ENCODE measurements at places on chromosomes 3 and 15.

- DNase-seq, result no peak
Observed at GRCh38 chr3:130627143-130627855, 110.3 kb downstream of the COL6A6 start.

DNA sequence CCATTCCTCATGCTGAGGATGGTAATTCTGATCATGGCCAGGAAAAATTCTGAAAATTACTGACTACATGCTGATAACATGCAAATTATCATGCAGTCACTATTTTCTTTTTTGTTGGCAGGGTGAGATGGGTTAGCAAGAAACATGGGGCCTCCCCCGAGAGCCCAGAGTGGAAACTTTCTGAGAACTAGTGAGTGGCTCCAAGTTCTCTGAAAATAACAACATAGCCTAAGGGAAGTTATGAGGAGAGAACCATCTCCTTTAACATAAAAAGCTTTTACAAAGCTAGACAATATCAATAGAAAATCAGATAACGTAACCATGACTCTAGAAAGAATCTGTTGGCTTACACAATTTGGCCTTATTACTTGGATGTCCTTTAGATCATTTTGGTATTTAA, 254.2 kb downstream of the PLOD2 start:
- no peak for DNase-seq

DNA sequence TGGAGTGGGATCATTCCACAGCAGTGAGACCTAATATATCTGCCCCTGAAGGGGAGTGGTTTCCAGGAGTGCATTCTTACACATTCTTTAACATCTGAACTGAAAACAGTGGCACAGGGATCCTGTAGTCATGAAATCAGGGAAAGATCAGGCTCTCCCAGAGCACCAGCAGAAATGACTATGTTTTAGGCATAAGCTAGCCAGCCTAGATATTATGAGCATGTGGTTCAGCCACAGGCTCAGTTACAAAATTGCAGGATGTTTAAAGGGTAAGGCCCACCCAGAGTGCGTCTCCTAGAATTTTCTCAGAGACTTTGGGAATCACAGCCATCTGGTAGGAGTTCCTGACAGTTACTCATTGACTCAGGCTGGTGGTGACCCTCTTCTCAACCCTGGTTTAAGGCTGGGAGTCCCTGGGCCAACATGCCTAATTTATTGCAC, 20.9 kb downstream of the FSTL1 start:
- no peak for DNase-seq

- no peak for DNase-seq
Observed at GRCh38 chr3:106197532-106198194, 328.9 kb upstream of the CBLB start.

DNA sequence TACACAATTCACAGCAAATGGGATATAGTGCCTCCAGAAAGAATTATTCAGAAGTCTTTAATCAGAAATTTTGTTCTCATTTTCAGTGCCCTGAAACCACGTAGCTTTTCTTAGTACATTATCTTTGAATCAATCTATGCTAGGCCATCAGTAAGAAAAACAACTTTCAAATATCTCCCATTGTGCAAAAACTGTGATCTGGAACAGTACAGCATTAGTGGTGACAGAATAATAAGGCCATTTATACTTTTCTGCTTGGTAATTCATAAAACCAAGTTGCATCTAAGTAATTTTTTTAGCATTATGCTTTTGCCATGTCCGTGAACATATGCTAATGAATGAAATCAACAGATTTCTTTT, 35.4 kb upstream of the ZNF385D start:
- no peak for DNase-seq

DNA sequence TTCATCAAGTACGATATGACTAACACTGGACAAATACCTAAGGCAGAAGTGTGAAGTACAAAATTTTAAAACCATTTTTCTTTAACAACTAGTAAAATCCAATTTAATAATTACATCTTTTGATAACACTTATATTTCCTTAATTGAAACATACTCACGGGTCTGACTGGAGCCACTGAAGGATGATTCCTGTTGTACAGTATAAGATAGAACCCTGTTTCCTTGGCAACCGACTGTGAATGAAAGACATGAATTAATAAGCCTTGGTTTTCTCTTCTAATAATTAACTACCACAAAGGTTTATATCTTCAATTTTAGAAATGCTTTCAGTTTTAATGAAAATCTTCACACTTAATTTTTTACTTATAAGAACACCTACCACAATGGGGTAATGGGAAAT, 19.4 kb downstream of the DHX36 start:
- no peak for DNase-seq

GRCh38 chr15:43792761-43793476, 799 bp downstream of the SERF2 start:
- DNase-seq, result peak; percentile 27

- DNase-seq, result no peak
Observed at GRCh38 chr3:153315781-153316180, 153.8 kb downstream of the RAP2B start.

- no peak for DNase-seq
Observed at GRCh38 chr3:124935794-124936542, 1.4 kb upstream of the MUC13 start.

All from activated CD4-positive, alpha-beta T cell treated with anti-CD3 and anti-CD28 coated beads, Interleukin-2, amount 50 U/mL, for 4 hours (primary cell).